Fibroblast of lung (primary cell): ENCODE measurements at places on chromosomes 13 and 19.

DNA sequence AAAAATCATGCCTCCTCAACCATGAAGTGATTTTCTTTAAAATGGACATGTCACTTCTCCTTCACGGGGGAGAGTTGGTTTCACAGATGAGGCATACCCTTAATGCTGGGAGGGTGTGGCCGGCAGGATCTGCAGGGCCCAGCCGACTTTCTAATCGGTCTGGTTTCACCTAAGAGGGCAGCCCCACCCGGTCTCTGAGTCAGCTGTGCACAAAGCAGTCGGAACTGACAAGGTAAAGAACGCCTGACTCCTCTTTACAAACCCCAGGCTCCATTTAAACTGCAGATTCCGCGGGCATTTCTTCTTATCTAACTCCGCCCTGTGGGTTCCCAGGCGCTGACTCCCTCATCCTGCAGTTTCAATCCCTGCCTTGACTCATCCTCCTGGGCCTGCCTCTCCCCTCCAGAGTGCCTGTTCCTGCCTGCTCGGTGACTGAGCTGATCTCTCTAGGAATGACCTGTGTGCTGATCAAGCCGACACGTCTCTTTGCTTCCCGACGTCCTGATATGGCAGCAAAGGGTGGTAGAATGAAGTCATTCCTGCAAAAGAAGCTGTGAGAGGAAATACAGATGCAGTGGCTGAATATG is 63.4 kb downstream of the EFNB2 start:
- DNase-seq: peak; percentile 77

DNA sequence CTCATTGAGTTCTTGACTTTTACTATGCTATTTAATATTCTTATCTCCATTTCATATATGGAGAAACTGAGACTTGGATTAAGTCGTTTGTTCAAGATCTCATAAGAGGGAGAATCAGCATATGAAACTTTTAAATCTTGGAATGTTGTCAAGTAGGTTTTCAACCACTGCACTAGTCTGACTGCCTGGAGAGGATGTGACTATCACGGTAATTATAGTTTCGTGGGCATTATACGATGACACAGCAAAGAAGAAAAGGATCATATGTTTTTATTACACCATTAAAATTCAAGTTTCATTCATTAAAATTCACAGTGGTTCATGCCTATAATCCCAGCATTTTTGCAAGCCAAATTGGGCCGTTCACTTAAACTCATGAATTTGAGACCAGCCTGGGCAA is 555.2 kb downstream of the SLITRK1 start:
- DNase-seq: no peak

DNA sequence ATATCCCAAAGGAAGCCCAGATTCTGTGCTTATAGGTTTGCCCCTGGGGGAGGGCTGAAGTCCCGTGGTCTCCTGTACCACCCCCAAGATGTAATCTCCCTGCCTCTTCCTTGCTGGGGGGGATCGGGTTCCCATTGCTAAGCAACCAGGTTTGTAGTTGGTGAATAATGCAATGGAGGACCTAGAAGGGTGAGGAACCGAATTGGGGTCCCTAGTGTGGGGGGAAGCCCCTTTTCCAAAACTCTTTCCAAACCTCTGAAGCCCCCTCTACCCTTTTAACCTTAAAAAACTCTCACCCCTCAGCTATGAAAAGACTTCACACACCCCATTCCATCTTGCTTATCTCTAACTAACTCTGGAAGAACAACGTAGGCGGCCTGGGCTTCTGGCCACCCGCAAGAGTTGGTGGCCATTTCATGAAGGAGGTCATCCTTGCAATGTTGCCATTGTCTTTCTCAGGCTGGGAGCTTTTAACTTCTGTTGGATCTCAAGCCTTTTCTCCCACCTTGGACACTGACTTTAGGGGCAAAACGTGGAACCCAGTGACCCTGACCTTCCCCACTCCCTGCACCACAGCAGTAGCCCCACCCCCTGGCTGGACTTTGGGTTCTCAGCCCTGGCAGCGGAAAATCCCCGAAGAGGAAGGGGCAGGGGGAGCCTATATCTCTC is 661 bp downstream of the PALM3 start:
- DNase-seq: no peak

DNA sequence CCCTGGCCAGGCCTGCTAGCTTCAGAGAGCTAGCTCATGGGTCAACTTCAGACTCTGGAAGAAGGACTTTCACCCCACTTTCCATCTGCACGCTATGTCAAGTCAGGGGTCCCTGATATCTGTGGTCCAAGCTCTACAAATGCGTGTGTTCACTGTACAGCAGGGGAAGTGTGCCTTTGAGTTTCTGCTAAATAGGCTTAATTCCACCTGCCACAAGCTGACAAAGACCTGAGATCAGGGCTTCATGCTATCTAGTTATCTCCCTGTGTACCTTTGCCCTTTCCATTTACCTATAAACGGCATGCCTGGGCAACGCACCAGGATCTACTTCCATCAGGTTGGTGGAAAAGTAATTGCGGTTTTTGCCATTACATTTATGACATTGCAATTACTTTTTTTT is 10.7 kb upstream of the SULT2A1 start:
- no peak for DNase-seq

DNA sequence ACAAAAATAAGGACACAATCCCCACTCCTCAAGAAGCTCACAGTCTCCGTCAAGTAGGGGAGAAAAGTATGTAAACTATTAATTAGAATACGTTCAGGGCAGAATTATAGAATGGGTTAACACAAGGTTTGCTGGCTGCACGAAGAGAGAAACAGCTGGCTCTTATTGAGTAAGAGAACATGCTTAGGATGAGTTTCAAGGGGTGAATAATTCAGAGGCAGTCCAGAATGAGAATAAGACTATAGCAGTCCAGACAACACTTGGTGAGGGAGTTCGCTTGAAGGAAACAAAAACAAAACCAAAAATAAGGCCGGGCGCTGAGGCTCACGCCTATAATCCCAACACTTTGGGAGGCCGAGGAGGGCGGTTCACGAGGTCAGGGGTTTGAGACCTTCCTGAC is 61.9 kb downstream of the THSD1 start:
- peak; percentile 47 for DNase-seq

GRCh38 chr13:113813749-113814434 is 50.0 kb downstream of the GAS6 start:
- DNase-seq: no peak

GRCh38 chr13:44810061-44810840 is 179.0 kb downstream of the NUFIP1 start:
- DNase-seq: no peak

- peak; percentile 21 for DNase-seq
Observed at GRCh38 chr13:40595693-40596092, 70.7 kb downstream of the FOXO1 start.

GRCh38 chr13:110283736-110284517 is 23.0 kb downstream of the COL4A1 start:
- DNase-seq: peak; percentile 59

GRCh38 chr19:39497996-39498797 is 550 bp upstream of the DLL3 start:
- DNase-seq: peak; percentile 24

- peak; percentile 68 for DNase-seq
Observed at GRCh38 chr19:41426952-41427646, at the start of gene B3GNT8. TSS of gene B3GNT8 (minus strand) at chr19:41427374. CDS start at chr19:41426778, 596 bp downstream.

DNA sequence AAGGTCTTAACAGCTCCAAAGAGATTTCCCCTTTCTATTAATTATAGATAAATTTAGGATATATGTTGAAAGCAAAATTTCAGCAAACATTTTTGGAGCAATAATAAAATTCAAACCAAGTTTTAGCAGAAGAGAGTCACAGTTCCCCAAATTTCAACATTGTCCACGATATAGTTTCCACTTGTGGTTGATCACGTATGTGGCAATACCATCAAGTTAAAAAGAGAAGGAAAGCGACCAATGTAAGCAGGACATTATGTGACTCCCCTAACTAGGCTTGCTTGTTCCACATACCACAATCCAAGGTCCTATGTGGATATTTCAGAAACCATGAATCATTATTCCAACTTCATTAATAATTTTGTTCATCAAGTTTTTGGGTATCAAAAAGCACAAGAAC is 52.8 kb downstream of the ELF1 start:
- DNase-seq: no peak

DNA sequence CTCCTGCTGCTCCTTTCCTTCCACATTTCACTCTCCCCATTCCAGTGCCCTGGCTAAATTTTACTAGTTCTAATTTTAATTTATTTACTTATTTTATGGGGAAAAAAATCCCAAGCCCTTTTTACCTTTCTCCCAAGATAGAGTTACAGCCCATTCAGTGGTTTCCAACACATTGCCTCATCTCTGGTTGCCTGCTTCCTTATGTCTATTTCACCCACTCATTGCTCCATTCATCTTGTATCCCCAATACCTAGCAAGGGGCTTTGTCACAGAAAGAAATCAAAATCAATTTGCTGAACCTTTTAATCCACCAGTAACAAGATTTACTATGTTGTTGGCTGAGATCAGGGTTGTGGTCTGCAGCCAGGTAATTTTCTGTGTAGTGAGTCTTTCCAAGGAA is 55.9 kb downstream of the LHFPL6 start:
- no peak for DNase-seq

- no peak for DNase-seq
Observed at GRCh38 chr13:112756967-112757758, 67.3 kb downstream of the ATP11A start.

GRCh38 chr13:95267662-95268342 is 33.4 kb downstream of the ABCC4 start:
- DNase-seq: peak; percentile 91

DNA sequence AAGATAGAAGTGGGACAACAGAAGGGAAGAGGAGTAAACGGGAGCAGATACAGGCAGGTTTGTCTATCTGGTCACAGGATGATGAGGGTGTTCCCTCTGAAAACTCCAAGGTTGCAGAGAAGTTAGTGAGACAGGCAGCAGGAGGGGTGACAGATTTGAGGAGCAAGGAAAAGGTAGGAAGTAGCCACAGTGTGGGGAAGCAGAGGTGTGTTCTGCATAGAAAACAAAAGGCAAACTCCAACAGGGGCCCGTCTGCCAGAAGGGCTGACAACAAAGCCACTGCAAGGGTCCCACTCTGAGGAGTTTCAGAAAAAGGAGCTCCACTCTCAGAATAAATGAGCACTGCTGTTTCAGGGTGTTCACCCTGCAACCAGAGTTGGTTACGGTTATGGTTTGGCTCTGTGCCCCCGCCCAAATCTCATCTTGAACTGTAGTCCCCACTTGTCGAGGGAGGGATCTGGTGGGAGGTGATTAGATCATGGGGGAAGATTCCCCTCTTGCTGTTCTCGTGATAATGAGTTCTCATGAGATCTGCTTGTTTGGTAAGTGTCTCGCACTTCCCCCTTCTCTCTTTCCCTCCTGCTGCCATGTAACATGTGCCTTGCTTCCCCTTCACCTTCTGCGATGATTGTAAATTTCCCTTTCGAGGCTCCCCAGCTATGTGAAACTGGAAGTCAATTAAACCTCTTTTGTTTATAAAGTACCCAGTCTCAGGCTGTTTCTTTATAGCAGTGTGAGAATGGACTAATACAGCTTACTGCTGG is 32.1 kb downstream of the SMAD9 start:
- peak; percentile 4 for DNase-seq

GRCh38 chr13:48859272-48860105 is 116.2 kb upstream of the FNDC3A start:
- DNase-seq: no peak

- DNase-seq: peak; percentile 26
Observed at GRCh38 chr19:55247621-55248099, 11.2 kb downstream of the PPP6R1 start.

- no peak for DNase-seq
Observed at GRCh38 chr13:34216256-34216655, 398.3 kb downstream of the RFC3 start.

GRCh38 chr13:100439247-100439970 is 149.2 kb downstream of the GGACT start:
- no peak for DNase-seq

- DNase-seq: peak; percentile 71
Observed at GRCh38 chr13:76759877-76760276, 126.3 kb downstream of the KCTD12 start.

DNA sequence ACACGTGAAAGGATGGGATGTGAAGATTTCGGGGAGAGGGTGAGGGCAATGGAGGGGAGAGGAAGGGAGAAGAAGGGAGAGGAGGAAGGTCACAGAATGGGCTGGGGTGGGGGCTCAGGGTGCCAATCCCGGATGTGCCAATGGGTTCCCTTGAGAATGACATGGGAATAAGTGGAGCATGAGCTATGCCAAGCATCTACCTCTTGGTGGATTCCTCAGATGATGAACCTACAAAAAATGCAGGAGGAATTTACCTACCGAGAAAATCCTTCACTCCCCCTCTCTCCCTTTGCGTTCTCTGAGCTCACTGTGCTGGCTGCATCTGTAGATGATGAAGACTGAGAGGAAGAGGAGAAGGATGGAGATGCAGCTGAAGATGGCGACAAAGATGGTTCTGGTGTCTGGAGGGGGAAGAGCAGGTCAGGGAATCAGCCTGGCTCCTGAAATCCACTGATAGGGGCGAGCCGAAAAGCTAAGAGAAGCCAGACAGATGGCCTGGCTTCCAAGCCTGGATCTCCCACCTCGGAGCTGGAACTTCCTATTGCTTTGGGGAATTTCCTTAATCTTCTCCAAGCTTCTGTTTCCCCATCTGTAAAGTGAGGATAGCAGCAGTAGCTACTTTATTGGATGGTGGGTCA is 21.6 kb downstream of the VSTM1 start:
- no peak for DNase-seq

DNA sequence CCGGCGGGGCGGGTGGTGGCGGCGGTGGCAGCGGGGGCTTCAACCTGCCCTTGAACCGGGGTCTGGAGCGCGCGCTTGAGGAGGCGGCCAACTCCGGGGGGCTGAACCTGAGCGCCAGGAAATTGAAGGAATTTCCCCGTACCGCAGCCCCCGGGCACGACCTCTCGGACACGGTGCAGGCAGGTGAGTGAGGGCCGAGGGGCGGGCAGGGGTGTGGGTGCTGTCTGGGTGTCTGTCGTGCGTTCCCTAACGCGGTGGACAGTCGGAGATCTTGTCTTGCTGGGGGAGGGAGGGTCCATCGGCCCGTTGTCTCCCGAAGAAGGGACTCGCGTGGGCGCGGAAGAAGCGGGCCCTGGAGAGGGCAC is 533 bp downstream of the LRCH1 start:
- DNase-seq: no peak

DNA sequence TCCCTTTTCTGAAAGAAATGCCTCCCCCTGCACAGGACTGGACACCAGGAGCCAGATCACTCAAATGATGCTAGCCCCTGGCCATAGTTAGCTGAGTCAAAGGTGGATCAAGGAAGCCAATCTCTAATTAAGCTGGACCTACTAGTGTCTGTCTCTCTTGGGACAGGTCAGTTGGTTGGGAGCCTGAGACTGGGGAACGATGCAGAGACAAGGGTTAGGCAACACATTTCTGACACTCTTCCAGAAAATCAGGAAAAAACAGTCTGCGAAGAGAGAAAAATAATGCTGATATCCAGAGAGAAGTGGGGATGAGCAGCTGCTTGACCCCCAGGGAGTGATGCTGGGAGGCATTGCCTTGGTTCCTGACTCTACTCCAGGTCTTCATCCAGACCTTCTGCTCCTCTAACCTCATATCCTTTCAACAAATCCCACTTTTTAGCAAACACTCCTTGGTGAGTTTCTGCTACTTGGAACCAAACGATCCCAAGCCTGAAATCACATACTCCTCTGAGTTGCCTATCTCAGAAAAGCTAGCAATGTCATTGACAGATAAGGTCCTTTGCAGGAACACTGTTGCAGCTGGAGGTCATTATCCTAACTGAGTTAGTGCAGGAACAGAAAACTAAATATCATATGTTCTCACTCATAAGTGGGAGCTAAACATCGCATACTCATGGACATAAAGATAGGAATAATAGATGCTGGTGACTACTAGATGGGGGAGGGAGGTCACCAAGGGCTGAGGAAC is 369.7 kb downstream of the COG6 start:
- DNase-seq: no peak
